ENCODE measurements at places on chromosomes 7 and 10. TPM values are rescaled to one million over a fixed set of nuclear protein-coding genes. Genes with fewer than 3 reads are reported as not detected.

- no peaks in the 10 kb centered on the region for H3K36me3 ChIP-seq
- H3K27me3 ChIP-seq = peaks cover 59% of the 10 kb centered on the region
- H3K27ac ChIP-seq = no peak overlapping the region
- peaks cover 28% of the 10 kb centered on the region for H3K4me1 ChIP-seq
- DNase-seq = no peak
- H3K4me3 ChIP-seq = no peak overlapping the region
These were observed 82.7 kb downstream of the ARHGAP22 start for GRCh38 chr10:48522011-48522765.

- no peak for DNase-seq
- peaks cover 39% of the 10 kb centered on the region for H3K36me3 ChIP-seq
- no peak overlapping the region for H3K4me3 ChIP-seq
- peaks cover 11% of the 10 kb centered on the region for H3K4me1 ChIP-seq
- H3K27me3 ChIP-seq = no peaks in the 10 kb centered on the region
These were observed 93.5 kb downstream of the UPF2 start for GRCh38 chr10:11949152-11949551.

GRCh38 chr10:16779384-16779915 is 37.8 kb downstream of the RSU1 start:
- DNase-seq = peak; percentile 34
- peaks cover 5% of the 10 kb centered on the region for H3K36me3 ChIP-seq
- no peak overlapping the region for H3K4me3 ChIP-seq
- H3K4me1 ChIP-seq = peaks cover 20% of the 10 kb centered on the region
- H3K27ac ChIP-seq = no peak overlapping the region
- no peaks in the 10 kb centered on the region for H3K27me3 ChIP-seq

- no peaks in the 10 kb centered on the region for H3K36me3 ChIP-seq
- DNase-seq = no peak
- H3K4me3 ChIP-seq = no peak overlapping the region
- no peak overlapping the region for H3K27ac ChIP-seq
- H3K27me3 ChIP-seq = no peaks in the 10 kb centered on the region
These were observed 85.0 kb downstream of the MPP7 start for GRCh38 chr10:28217848-28218247.

GRCh38 chr10:31268444-31269303 is 50.3 kb upstream of the ZEB1 start:
- H3K36me3 ChIP-seq = no peaks in the 10 kb centered on the region
- no peak for DNase-seq
- H3K27me3 ChIP-seq = no peaks in the 10 kb centered on the region
- H3K4me3 ChIP-seq = no peak overlapping the region
- no peak overlapping the region for H3K27ac ChIP-seq

- H3K27me3 ChIP-seq = peaks cover 2% of the 10 kb centered on the region
- no peaks in the 10 kb centered on the region for H3K4me1 ChIP-seq
- H3K27ac ChIP-seq = no peak overlapping the region
- no peak for DNase-seq
These were observed 365.9 kb downstream of the CRPPA start for GRCh38 chr7:16055263-16055976.

- H3K36me3 ChIP-seq = no peaks in the 10 kb centered on the region
- H3K4me3 ChIP-seq = no peak overlapping the region
- peak; percentile 48 for DNase-seq
- no peaks in the 10 kb centered on the region for H3K4me1 ChIP-seq
- H3K27ac ChIP-seq = no peak overlapping the region
These were observed 109.6 kb downstream of the WNT2 start for GRCh38 chr7:117212969-117213877.

DNA sequence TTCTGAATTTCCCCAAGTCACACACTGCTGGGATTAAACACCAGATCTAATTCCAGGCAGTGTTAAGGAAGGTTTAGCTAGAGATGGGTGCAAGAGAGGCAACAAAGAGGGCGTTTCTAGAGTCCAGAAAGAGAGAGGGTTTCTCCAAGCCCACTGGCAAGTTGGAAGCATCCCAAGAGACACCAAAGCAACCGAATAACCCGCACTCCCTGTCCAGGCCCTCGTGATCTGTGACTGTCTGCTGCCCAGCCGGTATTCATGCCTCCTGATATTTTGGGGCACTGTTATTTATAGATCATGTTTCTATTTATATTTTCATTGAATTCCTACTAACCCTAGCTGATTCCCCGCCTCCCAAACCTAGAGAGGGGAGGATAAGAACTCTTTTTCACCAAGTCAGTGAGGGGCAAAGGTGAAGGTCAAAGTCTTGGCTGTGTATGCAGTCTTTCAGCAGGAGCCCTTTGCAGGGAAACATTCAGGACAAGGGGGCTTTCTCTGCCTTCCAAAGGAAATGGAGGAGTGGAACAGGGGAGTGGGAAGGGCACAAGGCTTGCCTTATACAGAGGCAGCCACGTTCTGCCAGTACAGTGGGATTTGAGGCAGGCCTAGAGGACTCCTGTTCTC is 103.6 kb downstream of the SH3PXD2A start:
- H3K27ac ChIP-seq = no peak overlapping the region
- H3K4me1 ChIP-seq = peaks cover 23% of the 10 kb centered on the region
- no peak for DNase-seq
- H3K4me3 ChIP-seq = no peak overlapping the region

DNA sequence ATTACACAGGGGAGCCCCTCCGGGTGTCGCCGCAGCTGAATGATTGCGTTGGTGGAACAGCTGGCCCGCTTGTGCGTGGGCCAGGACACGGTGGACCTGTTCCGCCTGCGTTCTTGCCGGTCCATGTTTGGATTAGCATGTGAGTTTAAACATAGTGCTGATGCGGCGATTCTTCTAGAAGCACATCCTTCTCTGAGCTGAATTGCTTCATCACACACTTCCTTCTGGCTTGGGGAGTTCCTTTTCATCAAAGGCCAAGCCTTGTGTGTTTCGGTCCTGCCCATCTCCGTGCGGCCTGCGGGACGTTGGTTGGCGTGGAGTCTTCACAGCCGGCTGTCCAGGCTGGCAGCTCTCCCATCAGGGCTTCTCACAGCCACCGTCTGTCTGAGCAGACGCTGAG is 45.5 kb upstream of the SLC29A4 start:
- peaks cover 23% of the 10 kb centered on the region for H3K27me3 ChIP-seq
- H3K4me1 ChIP-seq = peaks cover 22% of the 10 kb centered on the region
- peaks cover 3% of the 10 kb centered on the region for H3K36me3 ChIP-seq
- no peak for DNase-seq
- no peak overlapping the region for H3K27ac ChIP-seq

DNA sequence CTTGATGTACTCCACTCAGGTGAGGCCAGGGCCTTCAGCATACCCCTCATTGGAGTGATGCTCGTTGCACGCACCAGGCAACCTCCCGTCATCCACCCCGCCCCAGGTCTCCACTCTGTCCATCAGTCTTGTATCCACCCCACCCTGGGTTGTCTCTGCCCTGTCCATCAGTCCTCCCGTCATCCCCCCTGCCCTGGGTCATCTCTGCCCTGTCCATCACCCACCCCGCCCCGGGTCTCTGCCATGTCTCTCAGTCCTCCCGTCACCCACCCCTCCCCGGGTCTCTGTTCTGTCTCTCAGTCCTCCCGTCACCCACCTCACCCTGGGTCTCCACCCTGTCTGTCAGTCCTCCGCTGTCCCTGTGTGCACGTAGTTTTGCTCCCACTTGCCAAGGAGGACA is 59.9 kb downstream of the WDR37 start:
- H3K4me1 ChIP-seq = peaks cover 26% of the 10 kb centered on the region
- no peak overlapping the region for H3K27ac ChIP-seq
- peaks cover 80% of the 10 kb centered on the region for H3K36me3 ChIP-seq
- no peak overlapping the region for H3K4me3 ChIP-seq
- no peaks in the 10 kb centered on the region for H3K27me3 ChIP-seq
- no peak for DNase-seq

- H3K27me3 ChIP-seq = no peaks in the 10 kb centered on the region
- no peak for DNase-seq
- H3K4me1 ChIP-seq = peaks cover 10% of the 10 kb centered on the region
These were observed 77.8 kb upstream of the ABI1 start for GRCh38 chr10:26938578-26938977.

- no peak overlapping the region for H3K27ac ChIP-seq
- no peaks in the 10 kb centered on the region for H3K4me1 ChIP-seq
- DNase-seq = no peak
- no peak overlapping the region for H3K4me3 ChIP-seq
- no peaks in the 10 kb centered on the region for H3K36me3 ChIP-seq
These were observed 30.4 kb downstream of the MYPN start for GRCh38 chr10:68139448-68140272.

DNA sequence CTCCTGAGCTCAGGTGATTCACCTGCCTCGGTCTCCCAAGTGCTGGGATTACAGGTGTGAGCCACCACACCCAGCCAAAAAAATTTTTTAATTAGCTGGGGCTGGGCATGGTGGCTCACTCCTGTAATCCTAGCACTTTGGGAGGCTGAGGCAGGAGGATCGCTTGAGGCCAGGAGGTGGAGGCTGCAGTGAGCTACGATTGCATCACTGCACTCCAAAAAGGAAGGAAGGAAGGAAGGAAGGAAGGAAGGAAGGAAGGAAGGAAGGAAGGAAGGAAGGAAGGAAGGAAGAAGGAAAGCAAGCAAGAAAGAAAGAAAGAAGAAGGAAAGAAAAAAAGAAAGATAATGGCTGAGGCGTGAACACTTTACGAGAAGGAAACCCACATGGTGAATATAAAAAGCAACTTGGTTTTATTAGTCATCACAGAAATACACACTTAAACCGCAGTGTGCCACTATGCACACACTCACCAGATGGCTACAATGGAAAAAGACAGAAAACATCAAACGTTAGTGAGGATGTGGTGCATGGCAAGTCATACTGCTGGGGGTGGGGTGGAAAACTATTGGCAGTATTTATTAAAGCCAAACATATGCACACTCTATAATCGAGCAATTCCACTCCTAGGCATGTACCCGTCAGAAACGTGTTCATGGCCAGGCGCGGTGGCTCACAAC is 4.4 kb upstream of the CCL26 start:
- no peak overlapping the region for H3K4me3 ChIP-seq
- H3K4me1 ChIP-seq = peaks cover 30% of the 10 kb centered on the region
- peaks cover 22% of the 10 kb centered on the region for H3K27me3 ChIP-seq
- H3K27ac ChIP-seq = peak overlapping the region; percentile 79
- DNase-seq = peak; percentile 66

DNA sequence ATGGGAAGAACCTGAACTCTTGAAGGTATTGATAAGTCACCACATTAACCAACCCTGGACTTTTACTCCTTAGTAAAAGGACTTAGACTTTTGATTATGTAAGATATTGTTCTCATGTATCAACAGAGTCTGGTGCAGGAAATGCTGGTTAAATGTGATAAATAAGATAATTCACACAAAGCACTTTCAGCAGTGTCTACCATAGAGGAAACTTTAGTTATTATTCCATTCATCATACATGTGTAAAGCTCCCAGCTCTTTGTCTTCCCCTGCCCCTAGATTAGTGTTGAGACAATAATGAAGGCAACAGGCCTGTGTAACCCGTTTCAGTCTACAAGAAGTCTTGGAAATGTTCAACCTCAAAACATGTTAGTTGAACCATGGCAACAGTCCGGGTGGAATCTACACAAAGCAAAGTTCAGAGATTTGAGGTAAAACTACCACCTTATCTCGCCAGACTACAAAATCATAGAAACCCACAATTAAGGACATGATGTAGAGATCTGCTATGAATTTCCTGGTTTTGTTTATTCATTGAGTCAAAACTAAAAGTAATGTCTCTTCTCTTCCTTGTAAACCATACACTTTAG is 109.9 kb upstream of the ADO start:
- DNase-seq = no peak
- H3K36me3 ChIP-seq = peaks cover 6% of the 10 kb centered on the region
- H3K4me3 ChIP-seq = no peak overlapping the region
- H3K4me1 ChIP-seq = peaks cover 24% of the 10 kb centered on the region
- no peaks in the 10 kb centered on the region for H3K27me3 ChIP-seq
- H3K27ac ChIP-seq = no peak overlapping the region

GRCh38 chr10:93006435-93007039 is 54.1 kb upstream of the CYP26C1 start:
- no peaks in the 10 kb centered on the region for H3K4me1 ChIP-seq
- no peak overlapping the region for H3K27ac ChIP-seq
- no peaks in the 10 kb centered on the region for H3K36me3 ChIP-seq
- no peaks in the 10 kb centered on the region for H3K27me3 ChIP-seq
- H3K4me3 ChIP-seq = no peak overlapping the region

DNA sequence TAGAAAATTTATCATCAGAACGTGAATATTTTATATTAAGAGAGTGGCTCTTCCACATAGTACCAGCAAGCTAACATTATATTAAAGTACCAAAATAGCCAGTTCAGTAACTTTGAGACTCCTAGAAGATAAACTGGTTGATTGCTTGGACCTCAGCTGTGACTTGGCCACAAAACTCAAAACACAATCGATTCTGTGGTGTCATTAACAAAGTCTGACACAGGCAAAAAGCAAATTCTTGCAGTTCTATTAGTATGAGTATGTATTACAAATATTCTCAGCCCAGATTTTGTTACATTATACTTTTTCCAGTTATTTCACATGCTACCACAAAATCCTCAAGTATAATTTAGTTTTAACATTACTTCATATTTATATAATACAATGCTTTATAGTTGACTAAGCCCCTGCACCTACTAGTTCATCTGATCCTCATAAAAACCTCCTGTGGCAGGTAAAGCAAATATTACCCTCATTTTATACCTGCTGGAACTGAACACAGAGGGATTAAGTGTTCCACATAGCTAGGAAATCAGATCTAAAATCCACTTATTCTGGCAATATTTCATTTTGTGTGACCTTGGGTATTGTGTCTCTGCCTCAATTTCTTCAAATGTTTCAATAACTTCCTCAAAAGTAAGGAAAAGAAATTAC is 279.9 kb upstream of the MKLN1 start:
- H3K36me3 ChIP-seq = peaks cover 24% of the 10 kb centered on the region
- H3K27me3 ChIP-seq = no peaks in the 10 kb centered on the region
- H3K27ac ChIP-seq = no peak overlapping the region
- peaks cover 38% of the 10 kb centered on the region for H3K4me1 ChIP-seq
- no peak for DNase-seq
- no peak overlapping the region for H3K4me3 ChIP-seq

JAKMIP3 gene
- 0.08 TPM for total RNA-seq

LMOD2 gene
- not detected for total RNA-seq

FAM131B gene
- 2.2 TPM for total RNA-seq

TFPI2 gene
- not detected for total RNA-seq

HYAL4 gene
- not detected for total RNA-seq

GIMAP4 gene
- total RNA-seq = 174 TPM

PLCE1 gene
- total RNA-seq = not detected

ANXA11 gene
- 277 TPM for total RNA-seq

CNNM1 gene
- 0.13 TPM for total RNA-seq

SPAG6 gene
- 0.70 TPM for total RNA-seq

All from activated CD8-positive, alpha-beta T cell treated with anti-CD3 and anti-CD28 coated beads, Interleukin-2, amount 10 ng/mL, durations not matched to agents 7 days and 5 days (primary cell).